HCEC 1CT (cell line): ENCODE measurements at places on chromosomes 3 and 15.

DNA sequence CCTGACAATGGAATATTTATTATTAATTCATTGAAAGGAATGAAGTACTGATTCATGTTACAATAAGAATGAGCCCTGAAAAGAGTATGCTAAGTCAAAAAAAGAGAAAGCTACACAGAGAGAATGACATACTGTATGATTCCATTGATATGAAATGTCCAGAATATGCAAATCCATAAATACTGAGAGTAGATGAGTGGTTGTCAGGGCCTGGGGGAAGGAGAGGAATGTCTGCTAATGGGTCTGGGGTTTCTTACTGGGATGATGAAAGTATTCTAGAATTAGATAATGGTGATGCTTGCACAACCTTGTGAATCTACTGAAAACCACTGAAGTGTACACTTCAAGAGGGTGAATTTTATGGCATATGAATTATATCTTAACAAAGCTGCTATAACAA lies 79.9 kb upstream of the HACD2 start:
- DNase-seq: no peak

DNA sequence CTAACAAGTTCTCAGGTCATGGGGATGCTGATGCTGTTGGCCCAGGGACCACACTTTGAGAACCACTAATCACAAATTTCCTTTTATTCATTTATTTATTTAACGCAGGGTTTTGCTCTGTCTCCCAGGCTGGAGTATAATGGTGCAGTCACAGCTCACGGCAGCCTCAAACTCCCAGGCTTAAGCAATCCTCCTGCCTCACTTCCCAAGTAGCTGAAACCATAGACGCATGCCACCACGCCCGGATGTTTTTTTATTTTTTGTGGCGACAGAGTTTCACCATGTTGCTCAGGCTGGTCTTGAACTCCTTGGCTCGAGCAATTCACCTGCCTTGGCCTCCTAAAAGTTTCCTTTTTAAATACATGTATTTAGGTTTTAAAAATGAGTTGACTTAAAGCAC lies 20.7 kb upstream of the ISLR2 start:
- no peak for DNase-seq

- DNase-seq: no peak
Measured at GRCh38 chr3:178019645-178020044, 516.6 kb upstream of the KCNMB2 start.

GRCh38 chr15:68644996-68645395 lies 66.2 kb downstream of the CORO2B start:
- no peak for DNase-seq

- DNase-seq: peak; percentile 36
Measured at GRCh38 chr3:126212620-126213378, 32.4 kb upstream of the ALDH1L1 start.

- no peak for DNase-seq
Measured at GRCh38 chr3:139443186-139443585, 33.1 kb downstream of the RBP2 start.

DNA sequence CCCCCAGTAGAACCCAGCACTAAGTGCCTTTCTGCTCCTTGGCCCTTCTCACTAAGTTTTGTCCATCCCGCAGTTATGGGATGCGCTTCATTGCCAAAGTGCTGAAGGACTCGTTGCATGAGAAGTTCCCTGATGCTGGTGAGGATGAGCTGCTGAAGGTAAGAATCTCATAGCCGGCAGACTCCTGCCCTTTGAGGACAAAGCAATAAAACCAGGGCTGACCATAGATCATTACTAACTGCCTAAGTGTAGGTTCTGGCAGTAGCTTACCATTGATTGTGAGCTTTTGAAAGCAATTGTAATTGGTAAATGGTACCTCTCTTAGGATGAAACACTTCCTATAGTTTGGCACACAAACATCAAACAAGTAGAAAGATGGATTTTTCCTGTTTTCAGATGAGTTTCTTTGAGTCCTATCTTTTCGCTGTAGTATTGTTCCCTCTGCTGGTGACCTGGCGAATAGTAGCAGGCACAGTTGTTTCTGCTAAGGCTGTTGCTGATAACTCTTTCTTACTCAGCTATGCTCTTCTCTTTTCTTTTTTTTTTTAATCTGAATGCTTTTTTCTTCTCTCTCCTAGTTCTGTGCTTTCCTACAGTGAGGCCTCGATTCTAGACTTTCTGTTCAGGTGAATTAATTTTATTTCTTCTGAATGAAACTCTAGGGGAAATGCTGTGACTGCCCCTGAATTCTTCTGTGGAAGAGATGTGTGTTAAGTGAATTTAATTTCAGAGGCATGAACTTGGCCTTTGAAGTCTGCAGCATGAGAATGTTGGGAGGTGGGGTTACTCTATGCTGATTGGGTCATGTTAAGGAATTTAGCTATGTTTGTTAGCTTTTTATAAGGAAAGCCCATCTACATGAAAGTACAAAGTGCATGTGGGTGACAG lies 47.4 kb upstream of the CRTC3 start:
- DNase-seq: peak; percentile 52

DNA sequence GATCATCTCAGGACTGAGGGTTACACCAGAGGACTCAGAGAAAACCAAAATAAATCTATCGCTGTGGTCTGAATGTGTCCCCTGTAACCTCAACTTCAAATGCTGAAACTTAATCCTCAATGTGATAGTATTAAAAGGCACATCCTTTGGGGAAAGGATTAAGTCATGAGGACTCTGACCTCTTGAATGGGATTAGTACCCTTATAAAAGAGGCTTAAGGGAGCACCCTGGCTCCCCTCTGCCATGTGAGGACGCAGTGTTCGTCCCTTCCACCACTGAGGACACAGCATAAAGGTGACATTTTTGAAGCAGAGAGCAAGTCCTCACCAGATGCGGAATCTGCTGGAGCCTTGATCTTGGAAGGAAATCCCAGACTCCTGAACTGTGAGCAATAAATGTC lies 39.5 kb downstream of the SRPRB start:
- DNase-seq: no peak
